ENCODE measurements at places on chromosomes 5 and 9. TPM values are rescaled to one million over a fixed set of nuclear protein-coding genes. Genes with fewer than 3 reads are reported as not detected.

Gene NR4A3
- total RNA-seq, result 0.69 TPM

- no peak for DNase-seq
Observed at GRCh38 chr9:95171001-95171400, 146.5 kb downstream of the FANCC start.

- DNase-seq, result no peak
Observed at GRCh38 chr5:116613445-116613844, 38.8 kb upstream of the SEMA6A start.

Gene LAMC3
- 0.69 TPM for total RNA-seq

DNA sequence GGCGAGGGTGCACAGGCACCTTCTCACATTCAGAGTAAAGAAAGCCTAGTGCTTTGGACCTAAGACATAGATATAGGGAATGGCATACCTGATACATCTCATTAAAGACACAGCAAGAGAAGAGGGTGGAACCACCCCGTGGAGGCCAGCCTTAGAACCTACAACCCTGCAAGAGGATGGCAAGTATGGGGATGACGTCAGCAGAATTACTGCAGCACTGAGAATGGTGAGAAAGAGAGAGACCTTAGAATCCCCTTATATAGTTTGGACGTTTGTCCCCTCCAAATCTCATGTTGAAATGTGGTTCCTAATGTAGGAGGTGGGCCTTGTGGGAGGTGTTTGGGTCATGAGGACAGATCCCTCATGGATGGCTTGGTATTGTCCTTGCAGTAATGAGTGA is 28.2 kb upstream of the ADCY2 start:
- DNase-seq, result no peak

Gene ARHGEF28
- 5.4 TPM for total RNA-seq

All from mucosa of descending colon (tissue), 3 donors.